Right kidney (tissue), 9 donors: ENCODE measurements at places on chromosomes 11 and 22.
A peak's percentile ranks its signal among the peaks of the same experiment; 100 is the strongest.

- no peak for DNase-seq
Measured at GRCh38 chr11:115166820-115167219, 337.4 kb downstream of the CADM1 start.

DNA sequence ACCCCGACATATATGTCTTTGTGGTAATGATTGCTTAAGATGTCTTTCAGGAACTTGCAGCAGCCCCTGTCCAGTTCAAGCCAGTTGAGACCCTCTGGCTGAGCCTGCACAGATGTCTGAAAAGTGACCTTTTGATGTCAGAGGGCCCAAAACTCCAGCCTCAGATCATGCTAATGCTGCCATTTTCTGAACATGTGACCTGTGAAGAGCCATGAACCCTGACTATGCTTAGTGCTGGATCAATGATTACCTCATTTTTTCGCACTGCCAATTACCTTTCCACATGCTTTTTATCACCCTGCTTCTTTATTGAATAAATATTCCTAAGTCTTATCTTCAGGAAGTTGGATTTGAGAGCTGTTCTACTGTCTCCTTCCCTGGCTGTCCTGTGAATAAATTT is 6.9 kb upstream of the CYP2R1 start:
- no peak for DNase-seq

- no peak for DNase-seq
Measured at GRCh38 chr11:134045799-134046635, 22.9 kb upstream of the JAM3 start.

GRCh38 chr11:75389925-75390324 is 9.4 kb upstream of the RPS3 start:
- no peak for DNase-seq

DNA sequence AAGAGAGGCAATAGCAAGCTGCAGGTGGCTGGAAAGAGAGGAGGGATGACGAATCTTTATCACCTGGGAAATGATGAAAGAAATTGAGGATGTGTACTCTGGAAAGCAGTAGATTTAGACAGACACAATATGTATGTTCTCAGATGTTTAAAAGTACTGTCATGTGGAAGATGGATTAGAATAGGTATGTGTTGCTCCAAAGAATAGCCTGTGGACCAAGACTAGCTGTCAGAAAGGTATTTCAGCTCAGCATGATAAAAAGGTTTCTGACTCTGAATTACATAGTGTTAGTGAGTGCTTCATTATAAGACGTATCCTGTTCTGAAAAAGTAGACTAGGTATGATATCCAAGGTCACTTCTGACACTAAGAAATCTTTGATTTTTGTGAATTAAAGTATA is 322.4 kb downstream of the CNTN5 start:
- DNase-seq: no peak

GRCh38 chr11:85922367-85922766 is 67.2 kb downstream of the CCDC83 start:
- no peak for DNase-seq

- no peak for DNase-seq
Measured at GRCh38 chr11:57306940-57307565, 17.7 kb downstream of the TNKS1BP1 start.

DNA sequence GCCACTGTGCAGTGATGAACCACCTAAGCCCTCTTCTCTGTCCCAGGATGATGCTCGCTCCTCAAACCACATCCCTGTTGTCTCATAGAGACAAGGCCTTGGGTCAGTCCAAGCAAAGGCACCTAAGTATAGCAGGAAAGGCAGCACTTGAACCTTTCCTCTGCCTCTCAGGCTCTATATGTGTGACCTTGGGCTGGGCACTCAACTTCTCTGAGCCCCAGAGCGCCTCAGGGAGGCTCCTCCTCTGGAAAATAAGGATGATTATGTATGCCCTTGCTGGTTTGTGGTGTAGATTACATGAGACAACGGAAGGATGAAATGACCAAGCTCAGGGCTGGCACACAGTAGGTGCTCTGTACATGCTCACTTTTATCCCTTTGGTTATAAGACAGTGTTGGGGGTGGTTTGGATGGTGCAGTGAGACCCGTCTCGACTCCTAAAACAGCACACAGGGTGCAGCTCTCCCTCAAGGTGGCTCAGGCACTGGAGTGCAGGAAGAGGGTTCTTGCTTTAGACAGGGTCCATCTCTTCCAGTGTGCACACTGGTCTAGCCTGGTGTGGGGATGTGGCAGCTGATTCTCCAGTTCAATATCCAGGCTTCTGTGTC is 40.2 kb upstream of the ACCSL start:
- no peak for DNase-seq

GRCh38 chr11:5851002-5851401 is 6.5 kb downstream of the OR52E8 start:
- DNase-seq: no peak

- DNase-seq: no peak
Measured at GRCh38 chr11:128587415-128587814, at the start of gene ETS1. ETS1 (minus strand) TSS chr11:128587558; CDS start chr11:128573130, 14,428 bp downstream.

DNA sequence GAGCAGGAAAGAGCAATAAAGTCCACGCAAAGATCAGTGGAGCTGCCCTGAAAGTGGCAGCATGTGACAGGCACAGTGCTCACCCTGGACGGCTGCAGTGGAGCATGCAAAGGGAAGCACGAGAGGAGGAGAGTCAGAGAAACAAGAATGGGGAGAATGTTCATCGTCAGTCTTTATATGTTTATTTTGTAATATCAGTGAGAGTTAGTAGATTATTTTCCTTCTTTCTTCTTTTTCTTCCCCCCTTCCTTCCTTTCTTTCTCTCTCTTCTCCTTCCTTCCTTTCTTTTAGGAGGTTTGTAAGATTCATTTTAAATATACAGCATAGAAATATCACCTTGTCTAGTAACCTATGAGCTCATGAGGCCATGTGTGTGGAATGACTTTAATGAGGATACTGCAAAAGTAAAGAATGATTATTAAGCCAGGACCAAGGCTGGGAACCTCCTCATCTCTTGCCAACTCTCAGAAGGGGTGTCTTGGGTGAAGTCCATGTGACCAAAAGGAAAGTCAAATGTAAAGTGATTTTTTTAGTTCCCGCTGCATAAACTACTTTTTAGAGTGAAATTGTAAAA is 321.1 kb downstream of the AASDHPPT start:
- no peak for DNase-seq

DNA sequence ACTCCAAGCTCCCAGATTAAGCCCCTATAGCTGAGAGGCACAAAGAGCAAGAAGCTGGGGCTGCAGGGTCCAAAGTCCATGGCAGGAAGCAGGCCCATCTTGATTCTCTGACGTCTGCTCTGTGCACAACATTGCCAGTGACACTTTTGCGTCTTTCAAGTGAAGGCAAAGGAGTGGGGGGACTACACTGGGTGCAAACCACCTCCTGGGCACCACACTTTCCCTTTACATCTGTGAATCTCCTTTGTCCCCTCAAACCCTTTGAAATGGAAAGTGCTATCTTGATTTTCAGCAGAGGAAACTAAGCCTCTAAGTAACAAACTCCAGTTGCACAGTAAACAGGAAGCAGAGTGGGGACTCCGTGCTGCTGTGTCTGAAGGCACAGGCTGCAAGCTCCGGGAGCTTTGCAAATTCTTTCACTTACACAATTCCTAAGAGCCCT is 428.0 kb downstream of the LARGE1 start:
- peak; percentile 29 for DNase-seq

DNA sequence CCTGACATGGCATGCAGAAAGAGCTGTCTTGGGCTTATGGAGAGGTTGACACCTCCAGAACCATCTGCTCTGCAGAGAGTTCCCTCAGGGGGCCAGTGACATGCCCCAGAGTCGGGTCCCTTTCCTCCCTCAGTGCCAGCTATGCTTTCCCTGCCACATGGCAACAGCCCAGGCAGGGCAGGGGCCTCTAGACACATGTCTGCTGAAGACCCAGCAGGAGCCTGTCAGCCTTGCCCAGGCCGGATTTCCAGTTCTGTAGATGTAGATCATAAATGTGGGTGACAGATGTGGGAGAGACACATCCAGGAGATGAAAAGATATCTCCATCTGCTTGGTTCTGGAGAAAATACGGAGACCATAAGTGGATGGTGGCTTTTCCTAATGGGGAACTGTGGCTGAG is 25.5 kb downstream of the NAV2 start:
- no peak for DNase-seq

DNA sequence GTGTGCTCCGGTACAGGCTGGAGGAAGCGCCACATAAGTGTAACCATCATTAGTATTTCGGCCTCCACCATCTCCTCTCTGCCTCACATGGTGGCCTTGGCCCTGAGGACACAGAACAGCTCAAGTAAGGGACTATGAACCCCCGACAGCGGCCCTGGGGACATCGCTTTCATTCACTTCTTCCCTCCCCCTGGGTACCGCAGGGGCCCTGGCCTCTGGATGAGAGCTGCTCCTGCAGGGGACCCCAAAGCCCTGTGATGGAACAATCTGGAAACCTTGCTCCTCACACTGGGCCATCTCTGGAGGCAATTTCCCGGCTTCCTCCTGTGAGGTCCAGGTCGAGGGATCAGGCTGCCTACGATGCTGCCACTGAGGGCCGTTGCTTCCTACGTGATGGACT is 565.5 kb downstream of the BRD1 start:
- no peak for DNase-seq

DNA sequence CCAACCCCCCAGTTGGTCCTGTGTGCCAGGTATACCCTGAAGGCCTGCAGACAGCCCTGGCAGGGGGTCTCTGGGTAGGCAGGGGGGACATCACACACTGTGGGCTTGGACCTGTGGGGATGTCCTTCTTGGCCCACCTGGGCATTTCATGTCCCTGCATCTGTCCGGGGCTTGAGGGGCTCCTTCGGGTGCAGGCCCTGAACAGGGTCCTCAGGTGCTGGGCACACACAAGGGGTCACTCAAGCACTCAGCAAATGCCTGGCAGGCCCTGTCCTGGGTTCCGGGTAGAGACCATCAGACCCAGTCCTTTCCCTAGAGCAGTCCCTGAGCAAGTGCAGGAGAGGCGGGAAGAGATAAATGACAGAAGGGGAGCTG is 70.5 kb upstream of the WNT11 start:
- no peak for DNase-seq

- DNase-seq: peak; percentile 47
Measured at GRCh38 chr11:10322830-10323792, 18.2 kb downstream of the ADM start.

- no peak for DNase-seq
Measured at GRCh38 chr11:40713083-40713482, 746.4 kb downstream of the LRRC4C start.

DNA sequence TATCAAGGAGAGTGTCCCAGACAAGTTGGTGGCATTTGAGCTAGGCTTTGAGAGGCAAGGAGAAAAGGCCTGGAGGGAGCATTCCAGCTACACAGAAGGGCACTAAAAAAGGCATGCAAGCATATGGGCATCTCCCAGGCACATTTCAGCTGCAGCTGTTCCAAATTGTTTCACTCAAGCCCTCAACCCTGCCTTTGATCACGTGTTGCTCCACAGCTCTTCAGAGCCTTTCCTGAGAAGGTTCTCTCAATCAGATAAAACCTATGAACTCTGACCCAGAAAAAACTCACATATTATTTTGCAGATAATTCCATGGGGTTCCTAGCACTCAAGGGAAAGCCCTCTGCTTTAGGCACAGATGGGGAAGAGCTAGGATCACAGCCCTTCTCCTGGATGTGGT is 24.4 kb upstream of the HSPA8 start:
- no peak for DNase-seq

DNA sequence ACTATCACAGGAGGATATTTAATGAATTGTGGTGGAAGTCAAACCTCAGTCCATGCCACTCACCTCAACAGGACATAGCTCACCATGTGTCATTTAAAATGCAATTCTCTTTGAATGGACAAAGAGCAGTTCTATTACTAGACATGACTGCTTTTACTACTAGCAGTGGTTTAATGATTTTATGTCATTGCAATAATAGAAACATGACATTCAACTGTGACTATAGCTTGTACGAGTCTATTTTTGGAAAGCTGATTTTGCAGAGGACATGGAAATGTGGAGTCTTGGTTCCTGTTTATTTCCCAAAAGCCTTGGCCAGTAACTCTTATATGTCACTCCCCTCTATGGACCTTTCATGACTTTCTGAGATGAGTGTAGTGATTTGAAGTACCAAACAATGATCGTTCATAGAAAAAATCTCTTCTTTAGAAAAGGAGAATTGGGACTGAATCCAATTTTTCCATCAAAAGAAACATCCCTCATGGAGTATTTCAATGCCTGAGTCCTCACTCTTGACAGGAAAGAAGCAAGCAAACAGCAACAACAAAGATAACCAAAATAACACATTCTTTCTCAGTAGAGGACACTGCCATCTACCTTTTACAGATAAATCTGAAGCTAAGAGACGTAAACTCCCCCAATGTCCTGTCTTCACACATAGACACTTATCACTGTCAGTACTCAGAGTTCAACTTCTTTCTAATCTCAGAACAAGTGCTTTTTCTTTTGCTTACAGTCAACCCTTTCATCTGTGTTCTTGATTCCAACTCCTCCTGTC is 233.4 kb downstream of the LRRC4C start:
- no peak for DNase-seq

DNA sequence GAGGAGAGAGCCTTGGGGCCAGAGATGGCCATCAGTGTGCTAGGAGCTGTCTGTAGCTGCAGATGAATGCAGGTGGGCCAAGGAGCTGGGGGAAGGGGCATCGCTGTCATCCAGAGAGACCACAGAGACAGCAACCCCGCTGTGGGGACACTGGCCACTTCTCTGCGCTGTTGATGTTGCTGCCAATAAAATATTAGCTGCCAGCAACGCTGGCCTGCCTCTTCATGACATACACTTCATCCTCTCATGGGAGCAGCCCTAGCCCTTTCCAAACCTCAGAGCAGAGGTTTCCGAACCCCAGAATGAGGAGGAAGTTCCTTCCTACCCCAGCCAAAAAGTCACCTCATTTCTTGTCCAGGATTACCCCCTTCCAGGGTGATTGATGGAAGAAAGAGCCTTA is 106.2 kb downstream of the PARVA start:
- DNase-seq: no peak

DNA sequence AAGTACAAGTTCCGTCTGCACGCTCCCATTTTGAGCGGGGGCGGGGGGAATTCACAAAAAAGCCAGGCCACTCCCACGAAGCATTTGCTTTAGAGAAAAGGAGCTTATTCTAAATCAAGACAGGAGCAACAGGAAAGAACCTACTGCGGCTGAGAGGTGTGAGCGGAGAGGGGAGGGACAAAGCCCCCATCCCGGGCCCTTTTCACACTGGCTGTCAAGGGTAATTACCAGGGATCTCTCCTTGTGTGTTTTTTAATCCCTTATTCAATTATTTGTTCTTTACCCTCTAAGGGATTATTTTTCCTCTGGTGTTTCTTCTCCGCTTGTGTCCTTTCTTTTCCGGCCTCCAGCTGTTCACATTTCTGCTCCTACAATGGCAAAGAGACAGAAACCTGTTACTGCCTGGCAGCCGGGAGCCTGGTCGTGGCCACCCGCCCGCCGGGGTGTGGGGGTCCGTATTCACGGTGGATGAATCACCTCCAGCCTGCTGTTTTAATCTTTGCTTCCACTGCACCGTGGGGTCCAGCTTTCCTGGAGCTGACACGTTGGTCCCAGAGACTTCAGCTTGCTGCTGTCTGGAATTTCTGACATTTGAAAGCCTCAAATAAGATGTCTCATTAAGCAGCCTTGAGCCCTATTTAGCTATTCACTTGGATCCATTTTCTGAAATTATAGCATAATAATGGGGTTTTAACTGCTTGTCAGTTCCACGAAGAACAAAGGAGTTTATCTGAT is 61.4 kb upstream of the FADD start:
- DNase-seq: peak; percentile 56

GRCh38 chr22:24728790-24729637 is 45.5 kb downstream of the PIWIL3 start:
- DNase-seq: peak; percentile 39
